ENCODE measurements at places on chromosomes 6 and 20.

DNA sequence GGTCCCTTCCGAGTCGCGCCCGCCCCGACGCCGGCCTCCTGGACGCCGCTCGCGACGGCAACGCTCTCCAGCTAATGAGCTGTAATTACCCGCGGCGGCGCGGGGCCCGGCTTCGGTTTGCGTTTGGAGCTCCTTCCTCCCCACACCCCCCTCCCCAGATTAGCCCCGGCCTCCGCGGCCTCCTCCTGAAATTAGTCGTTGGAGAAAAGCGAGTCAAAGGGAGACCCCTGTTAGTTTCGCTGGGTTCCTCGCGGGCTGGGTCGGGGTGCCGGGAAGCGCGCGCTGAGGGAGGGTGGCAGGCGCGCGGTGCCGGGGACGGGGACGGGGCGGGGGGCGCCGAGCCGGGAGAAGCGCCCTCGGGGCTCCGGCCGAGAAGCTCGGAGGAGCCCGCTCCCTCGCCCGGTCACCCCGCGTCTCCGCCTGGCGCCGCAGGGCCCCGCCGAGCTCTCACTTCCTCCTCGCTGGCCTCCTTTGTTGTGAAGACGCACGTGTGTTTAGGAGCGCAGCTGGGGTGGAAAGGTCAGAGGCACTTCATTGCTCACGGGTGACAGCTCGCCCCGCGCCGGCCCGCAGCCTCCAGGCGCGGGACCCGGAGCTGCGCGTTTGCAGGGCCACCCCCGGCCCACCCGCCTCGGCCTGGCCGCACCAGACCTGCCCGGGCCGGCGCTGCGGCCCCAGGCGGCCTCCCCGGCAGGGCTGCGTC lies 4.9 kb downstream of the FOXC1 start:
- DNase-seq, result no peak

DNA sequence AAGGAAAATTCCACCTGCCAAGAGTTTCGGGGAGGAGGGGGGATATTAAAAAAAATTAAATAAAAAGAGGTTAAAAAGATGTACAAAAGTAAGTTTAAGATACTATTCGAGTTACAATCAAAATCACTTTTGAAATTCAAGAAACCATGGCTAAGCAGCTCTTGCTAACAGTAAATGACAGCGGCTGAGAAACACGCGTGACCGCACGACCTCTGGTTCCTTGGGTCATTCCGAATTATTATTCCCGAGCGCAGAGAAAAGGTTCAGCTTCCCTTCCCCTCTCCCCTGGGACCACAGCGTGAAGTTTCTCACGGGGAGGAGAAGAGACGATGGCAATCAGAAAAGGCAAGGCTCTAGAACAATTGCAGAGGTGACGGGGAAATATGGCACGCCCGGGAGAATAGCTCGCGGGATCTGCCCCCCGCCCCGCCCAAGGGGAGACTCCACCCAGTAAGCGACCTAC lies 496 bp downstream of the TMEM242 start:
- DNase-seq, result peak; percentile 89

DNA sequence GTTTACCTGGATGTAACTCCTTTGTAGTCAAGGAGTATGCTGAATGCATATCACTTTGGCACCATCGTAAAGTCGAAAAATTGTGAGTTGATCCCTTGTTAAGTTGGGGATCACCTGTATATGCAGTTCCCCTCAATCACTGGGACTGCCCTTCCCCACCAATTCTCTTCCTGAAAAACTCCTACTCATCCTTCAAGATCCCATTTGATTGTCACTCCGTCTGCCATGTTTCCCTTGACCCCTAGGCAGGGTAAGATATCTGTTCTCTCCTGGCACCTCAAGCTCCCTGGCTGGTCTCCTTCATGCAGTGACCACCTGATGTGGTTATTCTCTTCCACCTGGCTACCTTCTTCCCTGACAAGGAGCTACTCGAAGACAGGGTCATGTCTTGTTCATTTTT lies 10.0 kb upstream of the NOL4L start:
- no peak for DNase-seq

GRCh38 chr20:57622579-57623381 lies 2.6 kb upstream of the ZBP1 start:
- no peak for DNase-seq

DNA sequence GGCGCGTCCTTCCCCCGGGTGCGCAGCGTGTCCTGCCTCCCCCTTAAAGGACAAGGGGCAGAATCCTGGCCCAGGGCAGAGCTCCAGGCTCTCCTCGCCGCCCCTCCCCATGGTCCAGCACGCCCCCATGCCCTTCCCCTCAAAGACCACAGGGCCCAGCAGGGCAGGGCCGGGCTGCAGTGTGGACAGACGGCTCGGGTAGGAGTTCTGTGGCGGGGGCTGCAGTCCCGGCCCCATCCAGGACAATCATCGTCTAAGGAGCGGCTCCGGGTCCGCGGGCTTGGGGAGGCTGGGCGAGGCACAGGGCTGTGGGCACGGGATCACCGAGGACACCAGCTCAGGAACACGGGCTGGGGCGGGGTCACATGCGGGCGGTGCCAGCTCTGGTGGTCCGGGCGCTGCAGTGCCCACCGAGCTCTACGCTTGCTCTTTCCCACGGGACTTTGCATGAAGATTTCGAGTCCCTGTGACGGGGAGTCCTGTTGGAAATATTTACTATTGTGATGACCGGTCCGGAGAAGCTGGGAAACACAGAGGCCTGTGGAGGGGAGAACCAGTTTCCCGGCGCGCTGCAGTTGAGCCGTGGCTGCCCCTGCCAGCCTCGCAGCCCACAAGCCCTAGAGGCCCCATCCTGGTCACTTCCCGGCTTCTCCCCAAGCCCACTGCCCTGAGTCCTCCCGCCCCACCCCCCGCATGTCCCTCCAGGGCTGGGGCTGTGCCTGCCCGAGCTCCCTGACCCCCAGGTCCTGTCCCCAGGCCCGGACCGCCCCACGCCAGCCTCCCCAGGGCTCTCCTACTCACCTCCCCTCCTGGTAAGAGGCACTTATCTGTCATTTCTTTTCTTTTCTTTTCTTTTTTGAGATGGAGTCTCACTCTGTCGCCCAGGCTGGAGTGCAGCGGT lies 20.6 kb downstream of the SLC17A9 start:
- no peak for DNase-seq

GRCh38 chr6:12083763-12084162 lies 71.7 kb downstream of the HIVEP1 start:
- no peak for DNase-seq

GRCh38 chr20:34824806-34825529 lies 483 bp downstream of the NCOA6 start:
- DNase-seq, result peak; percentile 67

GRCh38 chr6:393391-394221 lies 2.1 kb downstream of the IRF4 start:
- no peak for DNase-seq

GRCh38 chr20:62922451-62922921 lies 3.8 kb downstream of the DIDO1 start:
- no peak for DNase-seq

DNA sequence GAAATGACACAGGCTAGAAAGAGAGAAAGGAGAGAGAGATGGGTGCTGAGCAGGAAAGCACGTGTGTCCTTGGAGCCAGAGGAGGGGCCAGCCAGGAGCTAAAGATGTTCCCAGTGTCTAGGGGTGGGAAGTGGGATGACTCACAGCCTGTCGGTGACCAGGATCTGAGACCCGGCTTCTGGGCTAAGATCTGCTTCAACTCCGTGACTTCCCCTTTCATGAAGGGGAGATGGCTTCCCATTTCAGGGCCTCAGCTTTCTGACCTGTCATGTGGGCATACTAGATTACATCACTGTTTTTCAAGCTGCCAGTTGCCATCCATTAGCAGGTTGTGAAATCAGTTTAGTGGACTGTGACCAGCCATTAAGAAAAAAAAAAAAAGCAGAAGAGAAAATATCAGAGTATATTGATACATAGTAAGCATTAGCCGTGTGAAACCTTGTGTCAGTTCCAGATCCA lies 5.4 kb downstream of the TGM3 start:
- DNase-seq, result no peak

- no peak for DNase-seq
These were observed 64.7 kb upstream of the LYRM2 start for GRCh38 chr6:89703292-89703691.

- peak; percentile 56 for DNase-seq
These were observed 129.4 kb downstream of the CDH26 start for GRCh38 chr20:60087563-60088105.

- DNase-seq, result no peak
These were observed 34.0 kb upstream of the GABRR1 start for GRCh38 chr6:89251170-89251569.

GRCh38 chr6:43942616-43943015 lies 172.6 kb downstream of the VEGFA start:
- DNase-seq, result no peak

- no peak for DNase-seq
These were observed 523 bp upstream of the COX7A2 start for GRCh38 chr6:75244063-75244584.

GRCh38 chr20:64079273-64080012 lies at the start of gene RGS19:
Gene RGS19, minus strand, starts transcription at chr20:64079518. Its CDS starts 2,632 bp downstream, at chr20:64076886.
- DNase-seq, result peak; percentile 86

GRCh38 chr20:60249436-60249835 lies 291.2 kb downstream of the CDH26 start:
- DNase-seq, result no peak

DNA sequence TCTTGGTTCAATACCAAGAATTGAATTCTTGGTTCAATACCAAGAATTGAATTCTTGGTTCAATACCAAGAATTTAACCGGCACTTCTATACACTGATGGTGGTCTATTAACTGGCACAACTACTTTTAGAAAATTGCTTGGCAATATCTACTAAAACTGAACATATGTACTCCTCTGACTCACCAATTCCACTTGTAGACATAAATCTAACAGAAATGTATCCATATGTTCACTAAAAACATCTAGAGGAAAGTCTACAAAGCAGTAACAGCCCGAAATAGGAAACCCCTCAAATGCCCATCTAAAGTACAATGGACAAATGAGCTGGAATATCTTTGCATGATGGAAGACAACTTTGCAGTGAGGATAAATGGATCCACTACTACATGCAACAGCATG lies 71.9 kb downstream of the KIF16B start:
- no peak for DNase-seq

GRCh38 chr6:3026791-3027626 lies 27.3 kb downstream of the NQO2 start:
- no peak for DNase-seq

- no peak for DNase-seq
These were observed 25.4 kb upstream of the MAS1 start for GRCh38 chr6:159865226-159865920.

DNA sequence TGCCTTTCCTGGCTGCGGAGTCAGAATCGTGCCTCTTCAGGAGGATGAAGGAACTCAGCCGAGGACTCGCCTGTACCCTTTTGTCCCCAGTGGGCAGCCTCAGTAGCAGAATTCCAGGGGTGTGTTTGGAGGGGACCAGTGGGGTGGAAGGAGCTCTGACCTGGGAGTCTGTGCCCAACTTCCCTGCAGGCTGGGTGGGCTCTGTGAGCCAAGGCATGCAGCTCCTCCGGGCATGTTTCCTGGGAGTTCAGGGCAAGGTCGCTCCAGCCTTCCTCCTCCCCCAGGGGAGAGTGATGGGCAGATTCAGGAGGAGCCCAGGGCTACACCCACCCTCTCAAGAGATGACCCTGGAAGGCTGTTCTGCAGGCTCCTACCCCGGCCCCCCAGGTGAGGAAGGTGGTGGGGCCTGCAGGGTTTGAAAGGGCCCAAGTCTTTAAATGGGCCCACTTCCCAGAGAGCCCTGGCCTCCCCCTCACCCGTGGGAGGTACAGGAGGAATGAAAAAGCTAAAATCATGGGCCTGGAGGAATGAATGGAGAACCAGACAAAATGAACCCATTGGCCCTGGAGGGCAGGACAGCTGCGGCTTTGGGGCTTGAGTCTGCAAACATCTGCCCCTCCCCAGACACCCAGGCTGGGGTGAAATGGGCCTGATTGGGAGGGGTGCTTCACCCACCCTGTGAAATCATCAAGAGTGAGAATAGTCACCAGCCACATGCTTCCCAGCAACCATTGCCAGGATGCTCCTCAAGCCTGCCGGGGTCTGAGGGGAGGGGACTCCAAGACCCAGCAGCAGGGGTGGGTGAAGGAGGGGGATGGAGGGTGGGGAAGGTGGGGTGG lies 77.6 kb upstream of the PMEPA1 start:
- no peak for DNase-seq

DNA sequence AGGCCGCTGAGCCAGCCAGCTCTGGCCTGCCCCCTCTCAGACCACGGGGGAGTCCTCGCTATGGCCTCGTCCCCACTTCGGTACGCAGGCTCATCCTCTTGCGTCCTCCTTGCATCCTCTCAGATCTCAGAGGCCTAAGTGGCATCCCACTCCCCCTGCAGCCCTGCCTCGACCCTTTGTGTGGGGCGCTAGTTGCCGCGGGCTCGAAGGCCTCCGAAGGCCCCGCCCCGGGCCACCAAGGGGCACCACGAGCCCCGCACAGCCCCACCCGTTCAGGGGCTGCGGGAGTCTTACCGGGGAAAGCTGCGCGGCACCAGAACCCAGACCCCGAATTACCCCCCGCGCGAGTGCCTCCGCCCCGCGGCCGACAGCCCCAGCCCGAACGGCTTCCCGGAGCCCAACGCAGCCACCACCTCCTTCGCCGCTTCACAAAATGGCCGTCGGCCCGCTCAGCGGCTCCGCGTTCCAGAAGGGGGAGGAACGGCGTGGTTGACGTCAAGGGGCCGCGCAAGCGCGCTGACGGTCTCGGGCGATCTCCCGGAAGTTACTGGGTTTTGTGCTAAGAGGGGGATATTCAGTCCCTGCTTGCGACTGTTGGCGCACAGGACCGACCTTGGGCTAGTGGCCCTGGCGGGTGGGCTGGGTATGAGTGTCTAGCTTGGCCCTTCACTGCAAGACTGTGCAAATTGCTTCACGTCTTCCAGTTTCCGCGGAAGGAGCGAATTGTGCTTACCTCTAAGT lies at the start of the genes CPNE1 and RBM12:
Gene CPNE1, minus strand, starts transcription at position 435 of the 741 bp plus-strand sequence. CDS start 31,977 bp downstream, outside the sequence.
Gene RBM12, minus strand, starts transcription at position 435 of the 741 bp plus-strand sequence. CDS start 9,578 bp downstream, outside the sequence.
- DNase-seq, result peak; percentile 95

DNA sequence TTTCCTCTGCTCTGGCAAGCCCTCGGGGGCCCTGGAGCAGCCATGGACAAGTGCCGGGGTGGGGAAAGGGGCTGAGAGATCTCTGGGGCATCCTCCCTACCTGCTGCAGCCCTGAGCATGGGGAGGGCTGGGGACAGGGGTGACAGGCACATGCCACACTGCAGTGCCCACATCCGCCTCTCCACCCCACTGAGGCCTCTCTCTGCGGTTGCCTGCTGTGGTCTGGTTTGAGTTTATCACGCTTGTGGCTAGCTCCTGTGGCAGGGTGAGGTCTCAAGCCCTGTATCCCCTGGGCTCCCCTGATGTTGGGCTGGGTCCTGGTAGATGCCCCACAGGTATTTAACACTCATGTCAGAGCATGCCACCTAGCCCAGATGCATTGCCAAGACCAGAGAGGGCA lies 52.9 kb upstream of the MLN start:
- peak; percentile 80 for DNase-seq
